ENCODE measurements at places on chromosomes 1 and 21. TPM values are rescaled to one million over a fixed set of nuclear protein-coding genes. Genes with fewer than 3 reads are reported as not detected.

- H3K36me3 ChIP-seq = no peaks in the 10 kb centered on the region
- H3K4me1 ChIP-seq = peaks cover 7% of the 10 kb centered on the region
- no peak for DNase-seq
Measured at GRCh38 chr1:3498986-3499385, 44.5 kb downstream of the ARHGEF16 start.

GRCh38 chr1:10691075-10691739, 105.2 kb downstream of the CASZ1 start:
- peaks cover 80% of the 10 kb centered on the region for H3K4me1 ChIP-seq
- no peak overlapping the region for H3K4me3 ChIP-seq
- no peaks in the 10 kb centered on the region for H3K27me3 ChIP-seq
- H3K36me3 ChIP-seq = no peaks in the 10 kb centered on the region

DNA sequence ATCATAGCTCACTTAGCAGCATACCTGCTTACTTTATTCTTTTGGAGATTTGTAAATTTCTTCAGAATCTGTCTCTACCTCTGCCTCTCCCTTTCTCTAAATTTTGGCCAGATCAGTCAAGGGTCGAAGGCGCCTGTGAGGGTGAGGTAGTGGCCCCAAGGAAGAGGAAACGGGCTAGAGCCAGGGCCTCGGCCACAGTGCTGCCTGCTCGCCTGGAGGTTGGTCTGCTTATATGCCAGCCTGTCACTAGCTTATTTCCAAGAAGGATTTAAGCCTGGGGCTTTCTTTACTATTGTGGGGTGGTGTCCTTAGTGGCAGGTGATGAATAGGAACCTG, 19.6 kb downstream of the PEX14 start:
- H3K4me1 ChIP-seq = peaks cover 20% of the 10 kb centered on the region
- DNase-seq = no peak
- H3K27ac ChIP-seq = no peak overlapping the region

GRCh38 chr1:157133426-157133825, 4.8 kb downstream of the ETV3 start:
- H3K4me3 ChIP-seq = no peak overlapping the region
- H3K27me3 ChIP-seq = no peaks in the 10 kb centered on the region
- H3K4me1 ChIP-seq = peaks cover 16% of the 10 kb centered on the region
- H3K27ac ChIP-seq = no peak overlapping the region
- DNase-seq = no peak

DNA sequence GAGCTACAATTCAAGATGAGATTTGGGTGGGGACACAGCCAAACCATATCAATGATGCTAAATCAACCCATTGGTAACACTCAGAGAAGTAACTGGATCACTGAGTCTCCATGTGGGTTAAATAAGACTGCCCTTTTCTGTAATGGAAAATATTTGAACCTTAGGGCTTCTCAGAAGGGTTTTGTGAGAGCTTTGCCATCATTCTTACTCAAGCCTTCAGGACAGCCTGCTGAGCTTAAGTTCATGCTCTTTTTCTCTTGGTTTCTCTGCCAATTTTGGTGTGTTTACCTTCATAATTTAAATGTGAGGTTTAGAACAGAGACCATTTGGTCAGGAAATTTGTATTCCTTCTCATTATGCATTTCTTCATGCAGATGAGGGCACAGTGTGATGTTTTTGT, 74.7 kb downstream of the DISC1 start:
- DNase-seq = no peak
- no peaks in the 10 kb centered on the region for H3K36me3 ChIP-seq
- no peak overlapping the region for H3K27ac ChIP-seq
- H3K27me3 ChIP-seq = no peaks in the 10 kb centered on the region
- no peak overlapping the region for H3K4me3 ChIP-seq

DNA sequence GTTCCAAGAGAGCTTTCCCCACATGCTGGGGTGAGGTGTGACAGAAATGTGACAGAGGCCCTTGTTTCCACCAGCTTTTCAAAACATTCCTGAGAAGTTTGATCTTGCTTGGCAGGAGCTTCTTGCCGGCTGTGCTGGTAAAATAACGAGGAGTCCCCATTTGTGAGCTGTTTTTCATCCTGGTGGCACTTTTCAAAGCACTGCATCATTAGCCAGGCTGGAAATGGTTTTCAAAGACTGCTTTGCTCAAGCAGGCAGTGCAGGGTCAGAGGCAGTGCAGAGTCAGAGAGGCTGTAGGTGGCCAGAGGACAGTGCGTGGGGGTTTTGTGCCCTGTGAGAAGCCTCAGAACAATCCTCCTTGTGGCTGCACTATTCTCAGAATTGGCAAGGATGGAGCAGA, 75.8 kb upstream of the KCNA3 start:
- no peak overlapping the region for H3K27ac ChIP-seq
- H3K27me3 ChIP-seq = no peaks in the 10 kb centered on the region
- no peaks in the 10 kb centered on the region for H3K4me1 ChIP-seq

- no peak for DNase-seq
- no peak overlapping the region for H3K27ac ChIP-seq
- no peaks in the 10 kb centered on the region for H3K36me3 ChIP-seq
- no peak overlapping the region for H3K4me3 ChIP-seq
- H3K27me3 ChIP-seq = no peaks in the 10 kb centered on the region
- no peaks in the 10 kb centered on the region for H3K4me1 ChIP-seq
Measured at GRCh38 chr1:68426594-68426993, 23.2 kb downstream of the RPE65 start.

DNA sequence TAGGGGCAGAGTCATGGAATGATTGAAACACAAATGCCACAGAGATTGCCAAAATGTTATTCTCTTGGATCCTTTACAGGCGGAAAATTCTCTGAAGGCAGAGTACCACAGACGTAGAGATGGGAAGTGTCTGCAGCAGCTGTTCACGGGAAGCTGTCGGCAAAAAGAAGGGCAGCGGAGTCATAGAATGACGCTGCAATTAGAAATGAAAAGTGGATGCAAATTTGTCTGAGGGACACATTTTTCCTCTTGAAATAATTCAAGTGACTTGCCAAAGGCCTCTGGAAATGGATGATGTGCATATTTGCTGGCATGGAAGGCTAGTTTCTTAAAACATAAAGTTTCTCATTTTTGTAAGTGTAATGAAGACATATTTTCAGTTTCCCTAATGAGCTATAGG, 77.5 kb upstream of the PLD5 start:
- H3K36me3 ChIP-seq = no peaks in the 10 kb centered on the region
- H3K4me1 ChIP-seq = no peaks in the 10 kb centered on the region
- no peak overlapping the region for H3K27ac ChIP-seq
- H3K4me3 ChIP-seq = no peak overlapping the region

DNA sequence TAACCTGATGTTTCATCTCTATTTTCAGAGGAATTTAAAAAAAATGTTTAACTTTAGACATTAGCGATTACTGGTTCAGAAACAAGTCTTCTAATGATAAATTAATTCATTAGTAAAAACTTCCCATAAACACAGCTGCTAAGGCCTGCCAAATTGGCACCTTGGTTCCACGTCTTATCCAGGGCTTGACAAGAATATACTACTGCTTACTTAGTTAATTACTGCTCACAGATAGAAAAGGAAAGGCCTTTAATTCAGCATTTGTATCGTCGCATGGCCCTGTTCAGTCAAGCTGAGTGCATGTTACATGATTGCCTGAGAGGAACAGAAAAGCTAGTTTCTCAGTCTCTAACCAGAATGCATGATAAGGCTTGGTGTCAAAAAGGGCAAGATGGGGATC, 84.6 kb downstream of the ADGRL2 start:
- H3K27ac ChIP-seq = no peak overlapping the region
- DNase-seq = no peak
- H3K4me1 ChIP-seq = no peaks in the 10 kb centered on the region
- no peaks in the 10 kb centered on the region for H3K27me3 ChIP-seq
- H3K36me3 ChIP-seq = no peaks in the 10 kb centered on the region
- H3K4me3 ChIP-seq = no peak overlapping the region

DNA sequence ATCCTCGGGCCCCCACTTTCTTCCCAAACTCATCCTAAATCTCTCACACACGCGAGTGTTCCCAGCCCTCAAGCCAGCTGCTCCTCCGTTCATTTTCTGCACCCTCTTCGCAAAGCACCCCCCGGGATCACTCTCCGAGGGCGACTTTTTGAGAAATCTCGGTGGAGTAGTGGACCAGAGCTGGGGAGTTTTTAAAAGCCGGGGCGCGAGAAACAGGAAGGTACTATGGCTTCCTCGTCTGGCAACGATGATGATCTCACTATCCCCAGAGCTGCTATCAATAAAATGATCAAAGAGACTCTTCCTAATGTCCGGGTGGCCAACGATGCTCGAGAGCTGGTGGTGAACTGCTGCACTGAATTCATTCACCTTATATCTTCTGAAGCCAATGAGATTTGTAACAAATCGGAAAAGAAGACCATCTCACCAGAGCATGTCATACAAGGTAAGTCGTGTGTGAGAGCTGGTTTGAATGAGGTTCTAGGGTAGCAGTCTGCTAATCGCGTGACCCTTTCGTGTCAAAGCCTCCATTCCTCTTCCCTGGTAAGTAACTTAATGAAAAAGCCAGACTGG, 800 bp downstream of the DR1 start:
- DNase-seq = peak; percentile 17
- H3K36me3 ChIP-seq = no peaks in the 10 kb centered on the region
- peaks cover 45% of the 10 kb centered on the region for H3K4me1 ChIP-seq
- H3K27me3 ChIP-seq = no peaks in the 10 kb centered on the region
- peak overlapping the region; percentile 95 for H3K27ac ChIP-seq
- H3K4me3 ChIP-seq = peak overlapping the region; percentile 82

DNA sequence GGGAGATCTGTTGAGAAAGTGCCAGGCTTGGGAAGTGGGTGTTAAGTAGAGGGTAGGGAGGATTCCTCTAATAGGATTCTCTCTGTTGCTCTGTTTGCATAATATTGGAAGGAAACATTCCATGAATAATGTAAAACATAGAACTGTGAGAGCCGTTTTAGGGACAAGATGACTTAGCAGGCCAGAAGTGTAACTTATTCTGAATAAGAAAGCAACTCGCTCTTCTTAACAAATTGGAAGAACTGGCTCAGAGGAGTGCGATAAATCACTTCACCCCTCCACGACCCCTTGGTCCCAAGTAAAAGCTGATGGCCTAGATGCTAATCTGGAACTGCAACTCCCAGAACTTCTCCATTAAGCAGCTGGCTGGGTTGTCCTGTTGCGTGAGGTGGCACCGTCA, 19.1 kb downstream of the SIM2 start:
- no peaks in the 10 kb centered on the region for H3K27me3 ChIP-seq
- no peaks in the 10 kb centered on the region for H3K4me1 ChIP-seq
- H3K4me3 ChIP-seq = no peak overlapping the region
- no peak for DNase-seq
- no peak overlapping the region for H3K27ac ChIP-seq
- no peaks in the 10 kb centered on the region for H3K36me3 ChIP-seq

DNA sequence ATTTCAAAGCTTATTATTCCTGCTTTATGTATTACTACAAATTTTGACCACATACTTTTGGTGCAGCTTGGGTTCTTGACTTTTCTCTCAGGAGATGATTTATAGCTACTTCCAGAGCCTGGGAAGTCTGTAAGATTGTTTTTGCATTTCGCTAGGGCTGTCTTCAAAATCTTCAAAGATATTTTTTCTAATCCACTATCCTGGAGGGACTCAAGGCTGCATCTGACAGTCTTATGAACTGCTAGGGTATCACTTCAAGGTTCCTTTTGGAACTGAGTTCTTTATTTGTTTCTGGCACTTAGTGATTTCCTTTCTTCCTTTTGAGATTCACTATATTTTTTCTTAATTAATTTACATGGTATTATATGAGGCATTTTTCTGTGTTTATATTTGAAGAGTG, 90.0 kb upstream of the LYPLAL1 start:
- DNase-seq = no peak
- no peaks in the 10 kb centered on the region for H3K36me3 ChIP-seq
- H3K4me1 ChIP-seq = no peaks in the 10 kb centered on the region
- no peak overlapping the region for H3K27ac ChIP-seq
- no peaks in the 10 kb centered on the region for H3K27me3 ChIP-seq

DNA sequence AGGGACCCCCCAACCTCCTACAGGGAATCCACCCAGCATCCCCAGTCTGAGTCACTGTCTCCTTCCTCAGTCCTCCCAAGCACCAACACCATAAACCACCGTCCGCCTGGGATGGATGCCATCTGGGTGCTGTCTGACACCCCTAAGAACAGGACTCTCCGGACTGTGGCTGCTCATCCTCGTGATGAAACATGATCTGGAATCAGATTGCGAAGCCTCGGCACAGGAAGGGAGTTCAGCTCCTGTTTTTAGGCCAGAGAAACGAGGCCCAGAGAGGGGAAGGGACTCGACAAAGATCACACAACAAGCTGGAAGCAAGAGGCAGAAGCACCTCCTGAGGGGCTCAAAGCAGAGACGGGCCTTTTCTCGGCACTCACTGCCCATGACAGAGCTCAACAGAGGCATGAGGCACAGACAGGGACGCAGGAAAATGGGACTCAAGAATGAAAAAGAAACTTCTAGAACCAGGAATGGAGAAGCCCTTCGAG, 8.4 kb downstream of the KCNN3 start:
- peaks cover 91% of the 10 kb centered on the region for H3K4me1 ChIP-seq
- no peaks in the 10 kb centered on the region for H3K36me3 ChIP-seq
- DNase-seq = peak; percentile 95
- no peak overlapping the region for H3K4me3 ChIP-seq
- H3K27me3 ChIP-seq = no peaks in the 10 kb centered on the region
- H3K27ac ChIP-seq = peak overlapping the region; percentile 96

DNA sequence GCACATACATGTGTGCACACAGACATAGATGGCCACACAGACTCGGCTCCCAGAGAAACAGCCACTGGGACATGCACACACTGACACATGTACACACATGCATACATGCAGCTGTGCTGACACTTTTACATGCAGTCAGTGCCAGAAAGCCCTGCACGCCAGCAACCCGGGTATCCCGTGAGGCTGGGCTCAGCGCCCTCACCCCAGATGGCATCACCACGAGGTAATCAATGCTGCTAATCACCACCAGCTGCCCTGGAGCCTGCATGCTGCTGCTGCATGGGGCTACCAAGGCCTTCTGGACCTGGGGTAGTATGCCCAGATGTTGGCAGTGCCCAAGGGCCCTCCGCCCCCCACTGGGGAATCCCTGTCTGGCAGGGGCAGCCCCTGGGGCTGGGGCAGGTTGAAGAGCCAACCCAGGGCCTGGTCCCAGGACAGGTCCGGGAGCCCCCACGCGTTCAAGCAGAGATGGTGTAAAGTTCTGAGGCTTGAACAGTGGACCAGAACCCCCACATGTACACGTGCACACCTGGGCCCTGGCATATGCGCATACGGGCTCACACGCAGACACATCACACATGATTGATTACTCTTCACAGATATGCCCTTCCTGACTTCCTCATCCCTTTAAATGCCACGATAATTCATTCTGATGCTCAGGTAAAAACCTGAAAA, 2.7 kb upstream of the COL16A1 start:
- peaks cover 15% of the 10 kb centered on the region for H3K4me1 ChIP-seq
- no peaks in the 10 kb centered on the region for H3K27me3 ChIP-seq
- no peaks in the 10 kb centered on the region for H3K36me3 ChIP-seq
- H3K4me3 ChIP-seq = no peak overlapping the region
- H3K27ac ChIP-seq = no peak overlapping the region

- H3K27ac ChIP-seq = no peak overlapping the region
- DNase-seq = no peak
- no peak overlapping the region for H3K4me3 ChIP-seq
- no peaks in the 10 kb centered on the region for H3K4me1 ChIP-seq
Measured at GRCh38 chr1:3319874-3320245, 134.6 kb upstream of the ARHGEF16 start.

- no peaks in the 10 kb centered on the region for H3K27me3 ChIP-seq
- no peaks in the 10 kb centered on the region for H3K4me1 ChIP-seq
- no peak overlapping the region for H3K4me3 ChIP-seq
- DNase-seq = no peak
- peaks cover 18% of the 10 kb centered on the region for H3K36me3 ChIP-seq
Measured at GRCh38 chr1:11951901-11952300, 17.4 kb downstream of the PLOD1 start.

GRCh38 chr1:210482491-210482890, 153.8 kb downstream of the HHAT start:
- H3K27ac ChIP-seq = no peak overlapping the region
- H3K36me3 ChIP-seq = no peaks in the 10 kb centered on the region
- no peaks in the 10 kb centered on the region for H3K27me3 ChIP-seq

Gene NEGR1
- total RNA-seq = 5.4 TPM

Gene AP4B1
- 9.4 TPM for total RNA-seq

Gene TSPAN1
- 10.7 TPM for total RNA-seq

Gene CELSR2
- 12.5 TPM for total RNA-seq

Gene ITLN2
- total RNA-seq = not detected

Measured in gastrocnemius medialis (tissue), 4 donors.